ENCODE measurements at places on chromosomes 6 and 20. TPM values are rescaled to one million over a fixed set of nuclear protein-coding genes. Genes with fewer than 3 reads are reported as not detected.

DNA sequence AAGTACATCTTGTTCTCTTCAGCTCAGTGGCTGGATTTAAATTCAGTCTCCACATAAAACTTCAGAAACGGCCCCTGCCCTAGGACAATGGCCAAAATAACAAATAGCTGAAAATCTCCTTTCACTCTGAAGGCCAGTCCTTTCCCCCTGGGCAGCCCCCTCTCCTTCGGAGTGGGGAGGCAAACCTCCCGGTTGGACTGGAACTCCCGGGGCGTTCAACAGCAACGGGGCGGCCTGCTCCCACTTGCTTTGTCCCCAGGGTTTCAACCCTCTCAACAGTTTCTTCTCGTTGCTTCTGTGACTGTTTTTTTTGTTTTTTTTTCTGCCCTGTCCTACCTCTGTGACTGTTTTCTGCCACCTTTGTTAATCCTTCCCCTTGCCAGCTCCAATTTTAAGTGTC is 102.6 kb upstream of the DUSP22 start:
- H3K4me1 ChIP-seq = no peaks in the 10 kb centered on the region
- no peak overlapping the region for H3K4me3 ChIP-seq
- no peak overlapping the region for H3K27ac ChIP-seq
- no peak for DNase-seq
- H3K27me3 ChIP-seq = 0 out of 2 replicates have a peak, but pooled peaks cover under 1% of the 10 kb centered on the region
- H3K36me3 ChIP-seq = no peaks in the 10 kb centered on the region

GRCh38 chr6:43540507-43540906 is 23.6 kb downstream of the POLR1C start:
- H3K27ac ChIP-seq = no peak overlapping the region
- no peak for DNase-seq
- H3K36me3 ChIP-seq = peaks cover 42% of the 10 kb centered on the region
- H3K4me1 ChIP-seq = no peaks in the 10 kb centered on the region

GRCh38 chr20:46207793-46208192 is 89.7 kb downstream of the CD40 start:
- H3K27ac ChIP-seq = no peak overlapping the region
- peaks cover 39% of the 10 kb centered on the region for H3K27me3 ChIP-seq
- peaks cover 2% of the 10 kb centered on the region for H3K4me1 ChIP-seq
- no peak for DNase-seq
- no peaks in the 10 kb centered on the region for H3K36me3 ChIP-seq
- H3K4me3 ChIP-seq = no peak overlapping the region

DNA sequence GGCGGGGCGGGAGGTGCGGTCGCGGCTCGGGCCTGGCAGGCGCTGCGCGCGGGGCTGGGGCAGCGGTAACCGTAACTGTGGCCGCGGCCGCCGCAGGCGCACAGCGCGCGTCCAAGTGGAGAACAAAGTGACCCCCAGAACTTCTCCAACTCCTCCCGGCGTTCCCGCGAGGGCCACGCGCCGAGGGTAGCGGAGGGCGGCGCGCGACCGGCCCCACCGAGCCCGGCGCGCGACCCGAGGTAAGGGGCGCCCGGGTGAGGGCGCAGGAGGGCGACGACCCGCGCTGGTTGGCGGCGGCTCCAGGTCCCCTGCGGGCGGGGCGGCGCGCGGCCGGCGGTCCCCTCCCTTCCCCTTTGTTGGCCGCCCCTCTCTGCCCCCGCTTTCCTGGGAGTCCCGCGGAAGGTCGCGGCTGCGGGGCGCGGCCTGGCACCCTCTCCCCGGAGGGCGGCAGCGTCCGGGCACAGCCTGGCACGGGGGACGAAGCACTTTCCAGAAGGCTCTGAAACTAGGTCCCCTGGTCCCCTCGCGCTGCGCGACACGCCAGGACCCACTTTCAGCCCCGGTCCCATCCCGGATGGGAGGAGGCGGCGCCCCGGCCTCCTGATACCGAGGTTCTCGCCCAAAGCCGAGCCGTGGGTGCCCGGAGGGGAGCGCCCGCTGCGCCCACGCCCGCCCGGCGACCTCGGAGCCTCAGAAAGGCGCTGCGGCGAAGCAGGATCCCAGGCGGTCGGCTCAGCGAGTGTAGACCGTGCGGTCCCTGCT is at the start of gene TIAM2:
TSS of gene TIAM2 (plus strand) at position 62 of the 762 bp plus-strand sequence. CDS start 133,909 bp downstream, outside the sequence.
- H3K4me1 ChIP-seq = 0 out of 2 replicates have a peak, but pooled peaks cover 7% of the 10 kb centered on the region
- H3K36me3 ChIP-seq = no peaks in the 10 kb centered on the region
- no peaks in the 10 kb centered on the region for H3K27me3 ChIP-seq
- H3K4me3 ChIP-seq = peak within 1 kb of the TSS; percentile 80
- no peak within 1 kb of the TSS for H3K27ac ChIP-seq
- peak; percentile 55 for DNase-seq

The LY6G6D gene
- total RNA-seq = not detected

DNA sequence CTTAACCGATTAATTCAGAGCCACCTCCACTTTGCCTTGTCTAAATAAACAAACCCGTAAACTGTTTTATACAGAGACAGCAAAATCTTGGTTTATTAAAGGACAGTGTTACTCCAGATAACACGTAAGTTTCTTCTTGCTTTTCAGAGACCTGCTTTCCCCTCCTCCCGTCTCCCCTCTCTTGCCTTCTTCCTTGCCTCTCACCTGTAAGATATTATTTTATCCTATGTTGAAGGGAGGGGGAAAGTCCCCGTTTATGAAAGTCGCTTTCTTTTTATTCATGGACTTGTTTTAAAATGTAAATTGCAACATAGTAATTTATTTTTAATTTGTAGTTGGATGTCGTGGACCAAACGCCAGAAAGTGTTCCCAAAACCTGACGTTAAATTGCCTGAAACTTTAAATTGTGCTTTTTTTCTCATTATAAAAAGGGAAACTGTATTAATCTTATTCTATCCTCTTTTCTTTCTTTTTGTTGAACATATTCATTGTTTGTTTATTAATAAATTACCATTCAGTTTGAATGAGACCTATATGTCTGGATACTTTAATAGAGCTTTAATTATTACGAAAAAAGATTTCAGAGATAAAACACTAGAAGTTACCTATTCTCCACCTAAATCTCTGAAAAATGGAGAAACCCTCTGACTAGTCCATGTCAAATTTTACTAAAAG is 2.7 kb downstream of the FOXC1 start:
- peaks cover 6% of the 10 kb centered on the region for H3K4me1 ChIP-seq
- H3K27ac ChIP-seq = peak overlapping the region; percentile 33
- no peak for DNase-seq
- peak overlapping the region; percentile 80 for H3K4me3 ChIP-seq

DNA sequence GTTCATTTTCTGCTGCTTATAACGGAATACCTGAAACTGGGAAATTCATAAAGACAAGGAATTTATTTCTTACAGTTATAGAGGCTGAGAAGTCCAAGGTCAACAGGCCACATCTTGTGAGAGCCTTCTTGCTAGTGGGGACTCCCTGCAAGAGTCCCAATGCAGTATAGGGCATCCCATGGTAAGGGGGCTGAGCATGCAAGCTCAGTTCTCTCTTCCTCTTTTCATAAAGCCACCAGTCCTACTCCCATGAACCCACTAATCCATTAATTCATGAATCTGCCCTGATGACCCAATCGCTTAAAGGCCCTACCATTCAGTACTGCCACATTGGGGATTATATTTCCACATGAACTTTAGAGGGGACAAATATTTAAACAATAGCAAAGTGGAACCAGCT is 26.5 kb downstream of the CYB5R4 start:
- 0 out of 2 replicates have a peak, but pooled peaks cover 3% of the 10 kb centered on the region for H3K4me1 ChIP-seq
- H3K27me3 ChIP-seq = no peaks in the 10 kb centered on the region
- no peaks in the 10 kb centered on the region for H3K36me3 ChIP-seq
- no peak overlapping the region for H3K27ac ChIP-seq

DNA sequence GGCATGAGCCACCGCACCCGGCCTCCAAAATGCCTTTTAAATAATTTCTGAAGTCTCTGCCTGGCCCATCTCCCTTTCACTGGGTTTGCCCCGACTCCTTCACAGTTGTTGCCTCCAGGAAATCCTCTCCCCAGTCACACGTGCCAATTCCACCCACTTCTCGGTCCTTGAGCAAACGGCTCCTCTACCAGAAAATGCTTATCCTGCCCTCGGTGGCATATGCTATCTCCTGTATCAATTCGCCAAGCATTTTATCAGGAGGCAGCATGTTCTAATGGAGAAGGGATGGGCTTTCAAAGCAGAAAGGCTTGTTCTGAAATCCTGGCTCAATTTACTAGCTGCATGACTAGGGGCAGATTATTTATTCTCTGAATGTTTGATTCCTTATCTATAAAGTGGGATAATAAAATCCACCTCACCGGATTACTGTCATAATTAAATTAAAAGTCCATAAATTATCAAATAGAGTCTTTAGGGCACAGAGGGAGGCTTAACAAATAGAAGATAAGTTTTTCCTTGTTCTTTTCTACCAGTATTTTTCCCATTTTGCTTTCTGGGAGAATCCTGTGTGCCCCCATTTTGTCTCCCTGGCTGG is 66.3 kb downstream of the PPP1R3G start:
- peak overlapping the region; percentile 93 for H3K27ac ChIP-seq
- DNase-seq = peak; percentile 42
- H3K27me3 ChIP-seq = no peaks in the 10 kb centered on the region
- no peaks in the 10 kb centered on the region for H3K36me3 ChIP-seq
- H3K4me3 ChIP-seq = peak overlapping the region; percentile 56

The SERPINB1 gene
- 13.8 TPM for total RNA-seq

DNA sequence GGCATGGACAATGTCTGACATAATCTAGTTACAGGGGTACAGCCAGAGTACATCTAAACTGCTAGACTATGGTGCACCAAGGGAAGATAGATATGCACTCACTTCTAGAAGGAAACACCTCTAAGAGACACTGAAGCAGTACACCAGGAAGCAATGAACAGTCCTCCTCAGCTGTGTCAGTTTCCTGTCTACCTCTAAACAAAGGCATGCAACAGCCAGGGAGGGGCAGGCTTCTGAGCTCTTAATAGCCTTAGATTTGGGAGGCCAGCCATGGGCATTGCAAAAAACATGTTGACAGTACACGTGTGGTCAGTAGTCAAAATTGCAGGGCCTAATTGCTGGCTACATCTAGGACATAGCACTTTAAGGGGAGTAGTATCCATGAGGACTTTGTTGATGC is 21.4 kb downstream of the CRYBG1 start:
- DNase-seq = peak; percentile 36
- no peaks in the 10 kb centered on the region for H3K36me3 ChIP-seq
- H3K27ac ChIP-seq = no peak overlapping the region
- no peak overlapping the region for H3K4me3 ChIP-seq
- H3K4me1 ChIP-seq = no peaks in the 10 kb centered on the region
- H3K27me3 ChIP-seq = no peaks in the 10 kb centered on the region

GRCh38 chr20:60035-60918 is 27.2 kb upstream of the DEFB125 start:
- no peaks in the 10 kb centered on the region for H3K36me3 ChIP-seq
- no peak overlapping the region for H3K27ac ChIP-seq
- H3K4me1 ChIP-seq = 0 out of 2 replicates have a peak, but pooled peaks cover 3% of the 10 kb centered on the region
- H3K4me3 ChIP-seq = no peak overlapping the region

DNA sequence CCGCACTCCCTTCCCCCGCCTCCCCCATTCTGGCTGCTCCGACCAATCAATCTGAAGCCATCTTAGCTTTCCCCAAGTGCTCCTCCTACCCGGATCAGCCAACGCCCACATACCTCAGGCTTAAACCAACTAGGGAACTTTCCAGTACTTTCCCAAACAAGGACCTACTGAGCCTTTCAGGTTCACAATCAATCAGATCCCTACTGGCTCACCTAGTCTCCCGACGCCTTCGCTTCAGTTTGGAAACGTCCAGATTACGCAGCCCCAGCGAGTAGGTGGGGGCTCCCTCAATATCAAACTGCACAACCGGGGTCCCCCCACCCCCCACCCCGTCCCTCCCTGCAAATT is 432 bp downstream of the HSPA1L start:
- peaks cover 25% of the 10 kb centered on the region for H3K4me1 ChIP-seq
- peak; percentile 98 for DNase-seq
- H3K27me3 ChIP-seq = no peaks in the 10 kb centered on the region
- H3K36me3 ChIP-seq = no peaks in the 10 kb centered on the region
- H3K27ac ChIP-seq = peak overlapping the region; percentile 95
- H3K4me3 ChIP-seq = peak overlapping the region; percentile 81

GRCh38 chr6:138038142-138038870 is 68.9 kb downstream of the PERP start:
- no peaks in the 10 kb centered on the region for H3K4me1 ChIP-seq
- H3K27me3 ChIP-seq = no peaks in the 10 kb centered on the region

- H3K36me3 ChIP-seq = no peaks in the 10 kb centered on the region
- H3K27ac ChIP-seq = no peak overlapping the region
- no peaks in the 10 kb centered on the region for H3K4me1 ChIP-seq
- DNase-seq = peak; percentile 4
Measured at GRCh38 chr6:24529985-24530384, 35.2 kb downstream of the ALDH5A1 start.

The ELOVL4 gene
- 7.0 TPM for total RNA-seq

The PRR18 gene
- not detected for total RNA-seq

Measured in GM23248 (cell line).